ENCODE measurements at places on chromosomes 5 and 9.

DNA sequence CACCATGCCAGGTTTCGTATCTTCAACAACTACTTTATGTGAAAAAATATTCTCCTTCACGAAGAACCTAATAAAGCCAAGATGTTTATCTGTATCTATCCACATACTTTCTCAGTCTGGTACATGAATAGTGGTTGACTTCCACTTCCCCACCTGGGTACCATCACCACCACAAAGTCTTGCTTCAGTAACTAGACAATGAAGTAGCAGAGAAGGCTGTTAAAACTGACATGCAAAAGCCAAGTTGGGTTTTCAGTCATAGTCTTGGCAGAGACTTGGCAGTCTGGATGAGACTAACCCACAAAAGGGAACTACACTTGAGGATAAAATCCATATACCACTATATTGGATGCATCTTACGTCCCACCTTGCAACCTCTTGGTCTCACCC, 5.0 kb downstream of the P4HA2 start:
- DNase-seq, result no peak

DNA sequence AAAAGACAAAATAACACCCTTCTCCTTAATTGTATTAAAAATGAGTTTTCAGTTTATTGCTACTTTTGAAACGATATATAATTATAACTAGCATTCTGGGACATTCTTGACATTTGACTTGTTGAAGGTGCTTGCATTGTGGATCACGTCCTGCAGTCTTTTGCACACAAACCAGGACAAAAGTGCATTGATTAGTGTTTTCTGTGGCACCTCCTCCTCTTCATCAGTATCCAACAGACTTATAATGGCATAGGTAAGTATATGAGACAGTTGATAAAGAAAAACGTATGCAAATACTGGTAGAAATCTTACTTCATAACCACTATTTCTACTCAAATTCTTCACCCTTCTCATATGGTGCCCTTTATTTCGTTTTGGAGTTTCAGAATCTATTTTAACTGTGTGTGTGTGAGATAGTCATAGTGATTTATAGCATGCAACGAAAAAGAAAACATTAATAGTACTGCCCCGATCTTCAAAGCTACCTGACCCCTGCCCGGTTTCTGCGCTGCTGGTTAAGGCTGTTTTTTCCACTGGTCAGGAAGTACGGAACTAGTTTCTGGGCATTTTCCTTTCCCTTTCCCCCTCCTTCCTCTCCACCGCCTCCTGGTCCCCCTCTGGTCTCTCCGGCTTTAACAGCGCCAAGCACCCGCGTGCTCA, 639 bp upstream of the RASA1 start:
- DNase-seq, result no peak

DNA sequence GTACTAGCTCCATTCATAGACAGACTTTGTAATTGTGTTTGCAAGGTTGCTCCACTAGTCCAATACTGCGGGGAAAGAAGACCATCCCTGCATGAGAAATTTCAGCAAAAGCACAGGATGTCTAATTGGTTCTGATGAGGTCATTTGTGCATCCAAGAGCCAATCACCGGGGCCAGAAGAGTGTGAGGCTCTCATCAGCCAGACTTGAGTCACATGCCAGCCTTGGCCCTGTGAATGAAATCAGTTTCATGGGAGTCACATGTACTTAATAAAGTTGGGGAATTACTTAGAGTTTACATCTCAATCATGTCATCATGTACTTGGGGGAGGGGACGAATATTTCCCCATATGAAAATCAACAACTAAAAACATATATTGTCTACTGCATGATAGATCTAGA, 1236.0 kb downstream of the MAT2B start:
- DNase-seq, result no peak

DNA sequence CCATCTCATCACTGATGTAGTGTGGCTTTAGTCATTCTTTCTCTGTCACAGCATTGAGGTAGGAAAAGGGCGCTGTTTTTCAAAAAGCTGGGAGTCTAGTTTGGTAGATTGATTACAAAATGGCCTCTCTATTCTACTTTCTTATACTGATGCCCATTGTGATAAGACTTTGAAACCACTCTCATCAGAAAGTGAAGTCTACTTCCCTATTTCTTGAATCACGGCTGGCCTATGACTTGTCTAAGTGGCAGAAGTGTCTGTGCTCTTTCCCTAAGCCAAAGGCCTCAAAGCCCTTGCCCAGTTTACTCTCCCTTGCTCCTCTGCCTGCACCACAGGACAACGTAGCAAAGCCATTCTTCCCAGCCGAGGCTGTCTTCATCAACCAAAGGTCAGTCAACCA, 83.0 kb upstream of the IL33 start:
- DNase-seq, result no peak

- DNase-seq, result no peak
Observed at GRCh38 chr9:134301387-134302129, 24.7 kb upstream of the RXRA start.

DNA sequence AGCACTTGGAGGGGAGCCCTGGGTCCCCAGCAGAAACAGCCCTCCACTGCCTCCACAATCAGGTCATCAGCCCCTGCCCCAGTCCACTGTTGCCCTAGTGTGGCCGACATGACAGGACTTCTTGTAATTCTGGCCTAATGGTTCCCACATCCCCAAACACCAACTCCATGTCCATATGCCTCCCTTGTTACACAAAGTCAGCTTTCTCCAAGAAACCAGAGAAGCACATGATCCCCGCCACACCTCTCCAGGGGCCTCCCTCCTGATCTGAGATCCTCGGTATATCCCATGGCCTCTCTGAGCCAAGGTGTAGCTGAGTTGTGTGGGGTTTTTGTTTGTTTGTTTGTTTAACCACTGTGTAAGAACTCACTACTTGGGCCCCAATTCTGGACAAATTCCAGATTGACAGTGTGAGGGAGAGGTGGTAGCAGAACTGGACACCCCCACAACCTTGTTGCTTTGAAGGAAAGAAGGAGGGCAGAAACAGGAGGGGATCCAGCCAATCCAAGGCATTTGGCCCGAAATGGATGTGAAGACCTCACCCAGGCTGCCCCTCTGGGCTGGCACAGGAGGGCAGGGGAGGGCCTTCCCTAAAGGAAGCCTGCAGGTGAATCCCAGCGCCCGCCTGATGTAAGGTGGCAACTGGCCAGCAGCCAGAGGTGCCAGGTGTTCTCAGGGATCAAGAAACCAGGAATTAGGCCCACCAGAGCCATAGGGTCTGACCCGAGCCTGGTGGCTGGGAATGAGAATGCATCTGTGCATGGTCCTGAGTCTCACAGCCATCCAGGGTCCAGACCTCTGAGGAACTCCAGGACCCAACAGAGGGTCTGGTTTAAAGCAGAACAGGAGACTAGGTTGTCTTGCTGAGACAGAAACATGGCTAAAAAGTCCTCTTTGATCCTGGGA, 13.4 kb downstream of the IRF1 start:
- no peak for DNase-seq

DNA sequence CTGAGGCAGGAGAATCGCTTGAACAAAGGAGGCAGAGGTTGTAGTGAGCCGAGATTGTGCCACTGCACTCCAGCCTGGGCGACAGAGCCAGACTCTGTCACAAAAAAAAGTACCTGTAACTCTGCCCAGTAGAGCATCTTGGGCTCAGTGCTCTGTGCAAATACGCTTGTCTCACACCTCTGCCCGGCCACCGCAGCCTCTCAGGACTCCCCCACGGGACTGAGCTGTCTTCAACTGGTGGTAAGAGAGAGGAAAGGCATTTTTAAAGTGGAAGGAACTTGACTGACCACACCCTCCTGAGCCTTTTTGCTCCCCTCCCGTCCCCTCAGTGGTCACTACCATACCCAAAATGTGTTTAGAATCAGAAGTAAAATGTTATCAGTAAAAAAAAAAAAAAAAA, 174.3 kb upstream of the PIK3R1 start:
- DNase-seq, result no peak

DNA sequence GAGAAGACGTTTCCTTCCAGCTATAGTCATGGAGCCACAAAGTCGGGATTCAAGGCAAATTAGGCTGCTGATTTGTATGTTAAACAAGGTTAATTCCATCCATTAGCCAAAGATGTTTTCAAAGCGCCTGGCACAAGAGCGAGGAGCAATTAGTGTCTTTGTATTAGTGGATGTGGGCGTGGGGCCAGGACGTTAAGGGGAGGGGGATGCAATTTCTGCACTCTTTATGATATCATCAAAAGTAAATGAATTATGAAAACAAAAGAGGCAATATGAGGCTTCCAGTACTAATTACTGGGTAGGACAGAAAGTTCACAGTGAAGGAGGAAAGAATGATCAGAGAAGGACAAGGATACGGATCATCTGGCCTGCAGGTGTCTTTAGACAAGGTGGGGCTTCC, 230.9 kb upstream of the MSX2 start:
- no peak for DNase-seq

GRCh38 chr5:32690153-32690552, 21.0 kb upstream of the NPR3 start:
- no peak for DNase-seq

- no peak for DNase-seq
Observed at GRCh38 chr5:30878746-30879145, 314.7 kb upstream of the CDH6 start.

- DNase-seq, result no peak
Observed at GRCh38 chr9:95756986-95757385, 118.5 kb upstream of the ERCC6L2 start.

GRCh38 chr5:88183255-88183654, 85.4 kb downstream of the TMEM161B start:
- DNase-seq, result no peak

- no peak for DNase-seq
Observed at GRCh38 chr9:120942186-120943001, 15.8 kb upstream of the TRAF1 start.

GRCh38 chr5:103407402-103407801, 148.8 kb downstream of the MACIR start:
- DNase-seq, result no peak

- no peak for DNase-seq
Observed at GRCh38 chr5:171569065-171569712, 149.7 kb downstream of the FGF18 start.

DNA sequence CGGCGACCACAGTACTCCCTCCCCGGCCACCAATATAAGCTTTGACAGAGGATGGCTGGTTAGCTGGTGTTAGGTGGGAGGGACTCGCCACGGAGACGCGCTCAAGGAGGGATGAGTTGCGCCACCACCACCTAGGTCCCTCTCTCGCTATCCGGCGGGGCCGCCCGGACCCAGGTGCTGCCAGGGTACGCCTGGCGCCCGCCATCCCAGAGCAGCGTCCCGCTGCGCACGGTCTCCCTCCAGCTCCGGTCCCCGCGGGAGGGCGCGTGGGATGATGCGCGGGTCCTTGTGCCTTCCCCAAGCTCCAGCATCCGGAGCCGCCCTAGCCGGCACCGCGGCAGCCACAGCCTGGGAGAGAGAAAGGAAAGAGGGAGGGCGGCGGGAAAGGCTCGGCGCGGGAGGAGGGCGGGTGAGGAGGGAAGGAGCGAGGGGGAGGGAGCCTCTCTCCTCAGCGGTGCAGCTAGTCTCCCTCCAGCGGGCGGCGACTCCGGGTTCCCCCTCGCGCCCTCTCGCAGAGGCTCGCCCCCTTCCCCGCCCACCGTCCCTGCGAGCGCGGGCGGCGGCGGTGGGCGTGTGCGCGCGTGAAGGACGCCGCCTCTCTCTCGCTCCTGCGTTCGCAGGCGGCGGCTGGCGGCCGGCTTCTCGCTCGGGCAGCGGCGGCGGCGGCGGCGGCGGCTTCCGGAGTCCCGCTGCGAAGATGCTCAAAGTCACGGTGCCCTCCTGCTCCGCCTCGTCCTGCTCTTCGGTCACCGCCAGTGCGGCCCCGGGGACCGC, at the start of gene CAMK4:
TSS of gene CAMK4 (plus strand) at position 598 of the 774 bp plus-strand sequence. CDS start at position 698, 100 bp downstream.
- DNase-seq, result peak; percentile 81

- DNase-seq, result no peak
Observed at GRCh38 chr5:14673443-14673842, 8.9 kb downstream of the OTULIN start.

GRCh38 chr5:132454361-132454760, 36.2 kb downstream of the IRF1 start:
- no peak for DNase-seq

DNA sequence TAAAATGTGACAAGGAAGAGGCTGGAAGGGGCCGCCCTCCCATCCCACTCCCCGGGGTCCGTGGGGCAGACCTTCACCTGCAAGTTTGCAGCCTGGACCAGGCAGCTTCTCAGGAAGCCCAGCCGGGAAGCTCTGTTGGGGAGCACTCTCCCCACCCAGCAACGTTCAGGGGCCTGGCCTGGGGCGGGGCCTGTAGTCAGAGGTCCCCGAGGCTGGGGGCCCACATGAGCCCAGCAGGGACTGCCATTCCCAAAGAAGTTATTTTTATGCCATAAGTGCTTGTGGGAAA, 32.7 kb upstream of the NOTCH1 start:
- DNase-seq, result no peak

DNA sequence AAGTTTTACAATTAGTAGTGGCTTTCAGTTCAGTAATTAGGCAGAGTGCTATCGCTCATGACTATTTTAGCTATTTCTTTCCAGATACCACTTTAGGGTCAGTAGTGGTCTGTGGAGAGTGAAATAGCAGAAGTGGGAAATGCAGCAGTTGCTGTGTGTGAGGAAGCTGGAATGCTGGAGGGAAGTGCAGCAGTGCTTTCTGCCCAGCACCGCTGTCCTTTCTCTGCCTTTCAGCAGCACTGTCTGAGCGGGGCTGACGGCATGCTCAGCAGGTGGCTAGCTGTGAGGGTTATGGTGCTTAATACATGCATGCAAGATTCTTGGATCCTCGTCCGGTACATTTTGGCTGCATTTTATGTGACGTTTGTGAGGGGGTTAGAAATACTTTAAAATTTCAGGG, 213.9 kb downstream of the PBX3 start:
- no peak for DNase-seq

DNA sequence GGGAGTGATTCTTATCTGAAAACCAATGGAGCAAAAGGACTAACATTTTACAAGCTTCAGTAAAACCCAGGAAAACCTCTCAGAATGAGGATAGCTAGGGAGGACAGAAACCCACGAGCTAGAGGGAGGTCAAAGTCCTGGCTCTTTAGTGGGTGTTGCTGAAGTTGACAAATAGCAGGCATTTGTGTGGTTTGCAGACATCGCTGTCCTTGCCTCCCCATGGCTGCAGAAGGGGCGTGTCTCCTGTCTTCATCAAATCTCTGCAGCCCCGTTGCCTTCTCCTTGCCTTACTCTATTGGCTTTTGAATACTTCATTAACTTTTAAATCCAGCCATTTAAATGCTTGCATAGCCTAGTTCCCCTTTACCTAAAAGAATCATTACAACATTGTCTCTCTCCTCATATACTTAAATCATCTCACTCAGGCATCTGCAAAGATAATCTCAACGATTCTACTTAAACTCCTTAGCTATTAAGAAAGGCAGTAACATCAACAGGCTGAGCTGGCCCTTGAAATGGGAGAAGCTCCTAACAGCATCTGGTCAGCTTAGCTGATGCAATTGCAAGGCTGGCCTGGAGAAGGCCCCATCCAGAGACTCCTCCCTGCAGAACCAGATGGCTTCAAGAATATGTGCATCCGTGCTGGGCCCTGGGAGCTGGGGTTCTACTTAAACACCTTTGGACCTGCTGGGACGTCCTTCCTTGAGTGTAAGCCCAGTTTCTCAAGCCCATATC, 152.8 kb upstream of the TAS2R1 start:
- DNase-seq, result no peak

GRCh38 chr9:71383308-71383940, 262.0 kb upstream of the TRPM3 start:
- DNase-seq, result no peak

GRCh38 chr5:14962604-14963003, 91.0 kb upstream of the ANKH start:
- DNase-seq, result no peak
